Type B pancreatic cell (in vitro differentiated cells): ENCODE measurements at places on chromosomes 4 and X. TPM values are rescaled to one million over a fixed set of nuclear protein-coding genes. Genes with fewer than 3 reads are reported as not detected.

GRCh38 chr4:163269869-163270268 is 62.5 kb downstream of the NPY1R start:
- DNase-seq, result no peak

DNA sequence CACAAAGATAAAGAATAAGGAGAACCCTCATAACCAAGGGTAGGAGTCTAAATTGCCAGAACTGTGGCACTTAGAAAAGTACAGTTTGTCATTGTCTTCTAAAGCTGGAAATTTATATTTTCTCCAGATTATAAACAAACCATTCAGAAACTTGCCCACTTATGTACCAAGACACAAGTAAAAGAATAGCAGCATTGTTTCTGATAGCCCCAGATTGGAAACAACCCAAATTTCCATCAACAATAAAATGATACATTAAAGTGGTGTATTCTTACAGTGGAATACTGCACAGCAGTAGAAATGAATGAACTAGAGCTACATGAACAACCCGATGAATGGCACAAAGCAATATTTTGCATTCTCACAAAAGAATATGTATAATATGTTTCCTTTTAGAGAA is 63.1 kb upstream of the PDHA1 start:
- no peak for DNase-seq

Gene SPACA5
- total RNA-seq, result not detected in 2 replicates

Gene RADX
- 5.3 and 7.2 TPM in 2 replicates for total RNA-seq

- no peak for DNase-seq
Measured at GRCh38 chrX:18129690-18130089, 91.0 kb downstream of the BEND2 start.

- no peak for DNase-seq
Measured at GRCh38 chr4:185424905-185425646, 688 bp downstream of the UFSP2 start.

Gene POF1B
- 19.7 and 33.5 TPM in 2 replicates for total RNA-seq

- DNase-seq, result no peak
Measured at GRCh38 chr4:176579226-176579625, 213.5 kb downstream of the VEGFC start.

DNA sequence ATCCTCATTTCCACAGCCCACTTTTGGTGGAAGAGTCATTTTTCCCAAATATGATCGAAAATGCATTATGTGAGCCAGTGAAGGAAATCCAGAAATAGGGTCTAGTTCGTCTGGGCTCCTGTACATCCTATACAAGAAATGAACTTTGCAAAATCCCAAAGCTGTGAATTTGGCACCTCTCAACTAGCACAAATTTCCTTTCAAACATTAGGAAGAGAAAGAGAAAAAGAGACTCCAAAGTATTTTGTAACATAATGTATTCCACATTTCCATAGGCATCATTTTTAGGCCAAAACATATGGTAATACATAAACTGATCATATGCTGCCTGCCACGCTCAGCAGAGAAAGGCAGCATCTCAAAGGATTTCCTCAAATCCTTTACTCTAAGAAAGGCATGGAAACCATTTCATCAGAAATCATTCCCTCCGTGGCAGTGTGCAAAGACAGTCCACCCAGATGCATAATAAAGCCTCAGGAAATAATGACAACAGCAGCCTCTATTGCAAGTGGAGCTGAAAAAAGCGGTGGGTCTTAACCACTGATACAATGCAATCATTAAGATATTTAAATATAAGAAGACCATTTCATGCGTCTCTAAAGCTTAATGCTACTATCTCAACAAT is 56.8 kb downstream of the ANOS1 start:
- no peak for DNase-seq

- DNase-seq, result no peak
Measured at GRCh38 chr4:7395645-7396044, 39.1 kb downstream of the PSAPL1 start.

Gene COX18
- 15.4 and 16.8 TPM in 2 replicates for total RNA-seq

Gene ESX1
- total RNA-seq, result 0.19 TPM in 1 of 2 replicates, not detected in the other

GRCh38 chrX:9466736-9467135 is 1.9 kb downstream of the TBL1X start:
- DNase-seq, result no peak

DNA sequence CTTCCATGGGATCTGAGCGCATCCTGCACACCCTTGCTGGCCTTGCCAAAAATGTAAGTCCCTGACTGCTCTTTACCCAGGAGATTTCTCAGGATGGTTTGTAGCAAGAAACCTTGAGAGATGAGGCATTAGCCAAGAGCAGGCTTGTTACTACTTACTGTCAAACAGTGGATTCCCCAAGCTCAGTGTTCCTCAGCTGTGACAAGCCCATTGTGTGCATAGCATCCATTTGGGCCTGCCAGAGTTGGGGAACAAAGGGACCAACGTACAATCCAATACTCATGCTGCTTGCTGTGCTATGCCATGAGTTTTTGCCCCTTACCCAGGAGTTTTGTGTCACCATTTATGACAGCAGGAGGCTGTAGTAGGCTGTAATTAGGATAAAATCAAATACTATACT is 267.6 kb downstream of the TENM3 start:
- DNase-seq, result no peak

Gene GAGE12J
- total RNA-seq, result not detected in 2 replicates

Gene LNX1
- 5.3 and 7.4 TPM in 2 replicates for total RNA-seq

GRCh38 chr4:54783402-54784110 is 125.8 kb downstream of the KIT start:
- no peak for DNase-seq

Gene SPANXA1
- not detected in 2 replicates for total RNA-seq

DNA sequence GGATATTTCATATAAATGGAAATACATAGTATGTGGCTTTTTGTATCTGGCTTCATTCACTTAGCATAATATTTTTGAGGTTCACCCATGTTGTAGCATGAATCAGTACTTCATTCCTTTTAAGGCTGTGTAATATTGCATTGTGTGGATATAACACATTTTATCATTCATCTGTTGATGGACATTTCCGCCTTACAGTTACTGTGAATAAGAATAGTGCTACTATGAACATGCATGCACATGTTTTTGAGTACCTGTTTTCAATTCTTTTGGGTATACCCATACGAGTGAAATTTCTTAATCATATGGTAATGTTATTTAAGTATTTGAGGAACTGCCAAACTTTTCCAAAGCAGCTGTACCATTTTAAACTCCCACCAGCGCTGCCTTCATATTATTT is 539.6 kb upstream of the DIPK2B start:
- no peak for DNase-seq

GRCh38 chr4:143728166-143728565 is 27.7 kb upstream of the FREM3 start:
- DNase-seq, result no peak

GRCh38 chrX:71603618-71604017 is 14.7 kb downstream of the CXCR3 start:
- DNase-seq, result no peak

DNA sequence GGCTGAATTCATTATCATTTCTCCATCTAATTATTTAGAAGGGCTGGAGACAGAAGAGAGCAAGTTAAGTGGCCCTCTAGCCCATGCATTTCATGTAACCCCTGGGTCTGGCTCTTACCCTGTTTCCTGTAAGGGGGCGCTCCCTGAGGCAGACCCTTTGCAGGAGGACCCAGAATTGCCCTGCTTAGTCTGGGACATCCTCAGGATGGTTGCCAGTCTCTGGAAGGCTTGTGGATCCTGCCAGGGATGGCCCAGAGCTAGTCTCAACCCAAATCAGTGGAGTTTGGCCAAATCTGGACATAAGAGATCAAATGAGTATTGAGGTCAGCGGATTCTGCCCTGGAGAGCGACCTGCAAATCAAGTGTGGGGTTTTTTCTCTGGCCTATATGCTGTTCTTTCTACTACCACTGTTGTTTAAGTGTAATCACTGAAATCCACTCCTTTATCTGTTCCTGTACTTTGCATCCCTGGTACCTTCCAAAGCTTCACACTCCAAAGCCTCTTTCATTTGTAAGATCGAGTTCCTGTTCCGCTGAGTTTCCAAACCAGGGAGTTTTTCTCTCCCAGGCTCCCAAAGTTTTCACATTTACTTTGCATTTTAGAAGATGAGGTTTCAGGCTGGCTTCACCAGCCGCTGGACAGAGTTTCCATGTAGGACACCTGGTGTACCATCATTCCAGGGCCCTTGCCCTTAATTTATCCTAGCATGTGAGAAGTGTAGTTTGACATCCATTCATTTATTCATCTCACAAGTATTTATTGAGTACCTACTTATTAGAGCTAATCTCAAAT is 6.3 kb downstream of the KLF3 start:
- no peak for DNase-seq

DNA sequence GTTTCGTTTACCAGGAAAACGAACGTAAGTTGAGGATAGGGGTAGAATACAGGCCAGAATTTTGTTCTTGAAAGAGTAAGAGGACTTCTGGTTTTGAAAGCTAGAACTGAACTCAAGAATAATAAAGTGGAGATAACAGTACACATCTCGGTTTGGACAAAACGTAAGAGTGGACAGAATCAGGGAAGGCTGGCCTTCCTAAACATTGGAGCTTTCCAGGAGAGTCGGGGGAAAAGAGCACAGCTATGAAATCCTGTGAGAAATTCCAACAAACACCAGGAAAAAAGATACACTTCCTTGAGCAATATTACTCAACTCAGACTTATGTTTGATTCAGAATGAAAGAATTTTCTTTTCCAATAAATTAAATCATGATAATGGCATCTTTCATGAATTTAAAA is 1.2 kb downstream of the CTSO start:
- DNase-seq, result no peak

DNA sequence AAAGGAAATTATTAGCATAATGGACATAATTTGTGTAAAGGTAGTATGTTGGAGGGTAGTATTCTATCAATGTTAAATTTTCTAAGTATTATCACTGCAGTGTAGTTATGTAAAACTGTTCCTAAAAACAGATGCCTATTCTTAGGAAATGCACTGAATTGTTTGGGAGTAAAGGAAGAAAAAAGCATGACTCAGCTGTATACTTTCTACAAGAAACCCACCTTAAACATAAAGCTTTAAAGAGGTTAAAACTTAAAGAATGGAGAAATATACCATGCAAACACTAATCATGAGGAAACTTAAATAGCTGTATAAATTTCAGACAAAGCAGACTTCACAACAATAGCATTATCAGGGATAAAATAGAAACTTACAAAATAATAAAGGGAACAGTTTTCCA is 292.9 kb downstream of the ANTXR2 start:
- no peak for DNase-seq

DNA sequence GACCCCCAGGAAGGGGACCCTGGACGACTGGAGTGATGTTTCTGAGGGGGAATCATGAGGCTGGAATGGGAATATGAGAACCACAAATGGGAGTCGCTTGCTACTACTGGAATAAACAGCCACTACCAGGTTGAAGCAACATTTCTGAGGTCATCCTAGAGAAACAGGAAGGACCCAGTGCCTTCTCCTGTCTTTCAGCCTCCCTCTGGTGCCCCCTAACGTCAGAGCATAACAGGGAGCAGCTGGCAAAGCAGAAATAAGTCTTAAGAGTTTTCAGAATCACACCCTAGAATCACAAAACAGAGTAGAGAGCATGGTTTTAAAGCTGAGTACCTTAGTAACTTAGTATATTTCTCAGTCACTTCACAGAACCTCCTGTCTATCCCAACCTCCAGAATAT is 347.8 kb upstream of the PITX2 start:
- DNase-seq, result peak; percentile 61

GRCh38 chrX:119488749-119489148 is 20.5 kb downstream of the SLC25A5 start:
- DNase-seq, result no peak

Gene JAKMIP1
- total RNA-seq, result 0.89 and 2.0 TPM in 2 replicates

DNA sequence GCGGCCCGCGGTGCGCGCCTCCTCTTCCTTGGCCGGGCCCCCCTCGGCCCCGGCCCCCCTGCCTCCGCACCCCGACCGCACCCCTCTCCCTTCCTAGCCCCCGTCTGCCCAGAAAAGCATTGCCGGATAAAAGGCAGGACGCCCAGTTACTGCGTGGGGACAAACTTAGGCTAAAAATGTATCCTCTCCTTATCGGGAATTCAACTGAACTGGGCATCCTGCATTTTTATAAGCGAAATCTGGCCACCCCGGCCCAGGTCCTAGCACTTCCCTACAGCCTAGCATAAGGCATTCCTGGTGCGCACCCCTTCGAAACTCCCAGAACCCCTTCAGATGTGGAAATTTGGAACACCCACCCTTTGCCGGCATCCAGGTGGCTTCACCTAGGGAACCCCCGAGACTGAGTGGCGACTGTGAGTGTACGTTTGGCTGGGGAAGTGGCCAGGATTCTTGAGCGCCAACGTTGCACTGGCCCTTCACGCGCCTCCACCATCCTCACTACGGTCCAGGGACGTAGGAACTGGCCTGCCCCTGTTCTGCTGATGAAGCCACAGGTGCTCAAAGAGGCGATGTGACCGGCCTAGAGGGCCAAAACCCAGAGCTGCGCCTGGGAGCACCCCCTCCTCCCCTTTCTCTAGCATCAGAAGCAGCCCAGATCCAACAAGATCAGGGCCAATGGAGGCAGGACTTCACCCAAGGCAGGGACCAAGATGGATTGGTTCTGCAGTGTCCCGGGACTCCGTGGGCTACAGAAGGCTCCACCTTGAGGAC is 5.7 kb upstream of the RNF4 start:
- no peak for DNase-seq

DNA sequence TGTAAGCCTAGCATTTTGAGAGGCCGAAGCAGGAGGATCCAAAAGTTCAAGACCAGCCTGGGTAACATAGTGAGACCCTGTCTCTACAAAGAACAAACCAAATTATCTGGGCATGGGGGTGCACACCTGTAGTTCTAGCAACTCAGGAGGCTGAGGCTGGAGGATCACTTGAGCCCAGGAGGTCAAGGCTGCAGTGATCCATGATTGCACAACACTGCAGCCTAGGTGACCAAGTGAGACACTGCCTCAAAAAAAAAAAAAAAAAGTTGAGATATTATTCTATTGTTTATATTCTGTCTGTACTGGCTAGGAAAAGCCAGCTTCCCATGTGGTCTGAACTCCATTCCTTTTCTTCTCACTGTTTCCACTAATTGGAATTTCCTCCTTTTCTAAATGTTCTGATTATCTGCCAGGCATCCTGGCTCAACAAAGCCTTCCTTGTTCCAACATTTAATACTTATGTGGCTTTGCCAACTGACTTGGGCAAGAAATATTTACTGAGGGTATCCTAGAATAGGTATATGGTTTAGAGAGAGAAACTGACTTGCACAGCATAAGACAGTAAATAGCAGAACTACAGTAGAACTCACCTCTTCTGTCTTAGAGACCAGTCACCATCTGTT is 175.2 kb upstream of the ADAMTS3 start:
- no peak for DNase-seq

GRCh38 chr4:85430697-85431096 is 44.3 kb upstream of the ARHGAP24 start:
- DNase-seq, result no peak

Gene DCHS2
- total RNA-seq, result 0.76 and 1.8 TPM in 2 replicates

- no peak for DNase-seq
Measured at GRCh38 chr4:39706334-39706733, 8.4 kb downstream of the UBE2K start.
